ENCODE measurements at places on chromosomes 1 and 21.

DNA sequence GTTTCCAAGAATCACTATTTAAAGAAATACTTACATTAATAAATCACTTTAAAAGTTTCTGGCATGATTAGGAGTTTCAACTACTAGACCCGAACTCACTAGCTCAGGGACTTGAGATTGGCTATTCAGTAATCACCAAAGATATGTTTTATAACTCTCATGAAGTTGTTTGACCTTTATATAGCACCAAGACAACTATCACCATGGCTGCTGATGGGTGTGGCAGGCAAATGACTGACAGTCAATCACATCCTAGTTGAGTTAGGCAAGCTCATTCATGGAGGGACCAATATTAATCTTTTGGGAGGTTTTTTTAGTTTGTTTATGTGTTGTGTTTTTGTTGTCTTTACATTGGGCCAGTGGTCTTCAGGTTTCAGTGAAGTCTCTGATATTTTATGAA is 376.3 kb upstream of the C1orf87 start:
- DNase-seq = no peak

- DNase-seq = peak; percentile 34
Measured at GRCh38 chr1:214281021-214281719, at the start of gene SMYD2. Gene SMYD2 (plus strand): TSS chr1:214281159. CDS start chr1:214281255, 96 bp downstream.

- no peak for DNase-seq
Measured at GRCh38 chr1:108082001-108082400, 117.0 kb upstream of the VAV3 start.

GRCh38 chr1:185480545-185480944 is 163.5 kb upstream of the IVNS1ABP start:
- DNase-seq = no peak

- DNase-seq = no peak
Measured at GRCh38 chr1:248758352-248758751, 2.8 kb upstream of the LYPD8 start.

DNA sequence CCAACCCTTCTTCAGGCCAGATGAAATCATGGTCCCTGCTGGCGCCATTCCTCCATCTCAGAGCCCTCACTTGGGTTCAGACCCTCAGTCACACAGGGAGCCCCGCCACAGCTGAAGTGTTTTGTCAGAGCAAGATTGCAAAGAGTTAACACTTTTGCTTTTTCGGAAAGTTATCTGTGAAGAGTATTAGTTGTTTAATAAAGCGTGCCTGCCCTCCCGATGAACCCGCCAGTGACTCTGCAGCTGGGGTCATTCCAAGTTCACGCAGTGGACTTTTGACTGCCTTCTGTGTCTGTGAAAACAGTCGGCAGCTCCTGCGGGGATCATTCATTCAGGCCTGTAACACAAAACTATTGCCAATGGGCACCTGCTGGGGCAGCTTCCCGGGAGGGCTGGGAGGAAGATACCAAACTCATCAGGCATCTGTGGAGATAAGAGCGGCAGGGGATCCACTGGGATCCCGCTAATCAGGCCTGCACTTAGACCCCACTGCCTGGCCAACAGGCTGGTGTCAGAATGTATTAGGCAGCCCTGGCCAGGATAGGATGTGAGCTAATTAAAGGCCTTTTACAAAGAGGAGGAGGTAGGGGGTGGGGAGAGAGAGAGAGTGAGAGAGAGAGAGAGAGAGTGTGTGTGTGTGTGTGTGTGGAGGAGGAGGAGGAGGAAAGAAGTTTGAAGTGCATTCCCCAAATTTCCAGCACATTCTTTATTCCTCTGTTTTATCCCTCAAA is 184.5 kb downstream of the DHRS3 start:
- no peak for DNase-seq

- no peak for DNase-seq
Measured at GRCh38 chr1:184987696-184988095, 13.4 kb upstream of the NIBAN1 start.

DNA sequence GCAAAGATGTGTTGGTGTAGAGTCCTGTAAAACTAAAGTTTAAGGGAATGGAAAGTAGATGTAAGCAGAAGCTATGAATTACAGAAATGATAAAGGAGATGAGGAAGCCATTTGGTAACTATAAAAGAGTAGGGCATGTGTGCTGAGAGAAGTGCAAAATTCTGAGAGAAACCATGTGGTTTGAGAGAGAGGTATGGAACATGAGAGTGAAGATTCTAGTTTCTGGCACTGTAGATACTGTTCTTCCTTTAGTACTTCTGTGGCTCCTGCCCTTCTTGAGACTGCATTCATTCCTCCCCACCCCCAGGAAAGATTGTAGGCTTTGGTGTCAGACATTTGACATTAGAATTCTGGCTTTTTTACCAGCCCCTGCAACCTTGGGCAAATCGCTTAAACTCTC is 15.4 kb downstream of the RALGPS2 start:
- DNase-seq = no peak

DNA sequence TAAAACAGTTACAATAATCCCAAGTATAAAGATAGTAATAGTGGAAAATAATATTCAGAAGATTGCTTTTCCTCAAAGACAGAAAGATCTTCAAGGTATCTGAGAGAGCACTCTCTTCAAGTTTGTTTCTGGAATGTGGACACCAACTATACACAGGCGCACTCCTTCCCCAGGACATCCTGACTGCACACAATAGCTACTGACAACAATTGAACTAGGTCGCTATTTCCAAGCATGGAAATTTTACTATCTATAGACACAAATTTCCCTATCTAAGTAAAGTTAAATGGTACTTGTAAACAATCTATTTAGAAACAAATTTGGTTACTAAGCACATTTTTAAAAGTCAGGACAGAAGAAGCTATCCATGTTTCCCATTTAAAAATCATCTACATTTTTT is 19.1 kb downstream of the ARHGAP29 start:
- DNase-seq = no peak

GRCh38 chr1:44405031-44405797 is at the start of gene RNF220:
Gene RNF220 (plus strand): TSS chr1:44405255.
- DNase-seq = no peak

GRCh38 chr1:147785794-147786506 is 25.5 kb upstream of the GJA5 start:
- no peak for DNase-seq

DNA sequence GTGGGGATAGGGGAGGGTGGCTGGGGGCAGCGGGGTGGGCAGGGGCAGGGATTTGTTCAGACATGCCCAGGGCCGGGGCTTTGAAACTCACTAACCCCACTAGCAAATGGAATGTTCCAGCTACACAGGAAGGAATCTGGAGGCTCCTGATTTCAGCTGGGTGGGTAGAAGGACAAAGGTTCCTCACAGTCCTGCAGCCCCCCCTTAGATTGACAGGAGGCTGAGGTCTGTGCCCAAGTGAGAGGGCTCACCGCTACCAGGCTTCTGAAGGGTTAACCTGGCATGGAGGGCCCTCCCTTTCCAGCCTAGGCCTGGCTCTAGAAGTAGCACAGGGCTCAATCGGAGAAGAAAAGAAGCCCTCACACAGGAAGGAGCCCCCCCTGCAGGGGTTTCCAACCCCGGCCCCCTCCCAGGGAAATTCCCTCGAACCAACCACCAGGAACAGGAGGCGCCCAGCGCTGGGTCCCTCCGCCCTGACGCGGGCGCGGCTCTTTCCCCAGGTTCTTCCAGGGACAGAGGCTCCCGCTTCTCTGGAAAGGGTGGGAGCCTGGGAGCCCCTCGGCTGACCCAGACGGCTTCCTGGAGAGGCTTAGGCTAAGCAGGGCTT is 3.3 kb downstream of the EPHA2 start:
- DNase-seq = no peak

GRCh38 chr1:46193984-46194570 is 4.2 kb downstream of the POMGNT1 start:
- DNase-seq = no peak

GRCh38 chr1:228081578-228082213 is 812 bp upstream of the ARF1 start:
- no peak for DNase-seq

GRCh38 chr1:219862366-219862765 is 66.0 kb downstream of the SLC30A10 start:
- no peak for DNase-seq

DNA sequence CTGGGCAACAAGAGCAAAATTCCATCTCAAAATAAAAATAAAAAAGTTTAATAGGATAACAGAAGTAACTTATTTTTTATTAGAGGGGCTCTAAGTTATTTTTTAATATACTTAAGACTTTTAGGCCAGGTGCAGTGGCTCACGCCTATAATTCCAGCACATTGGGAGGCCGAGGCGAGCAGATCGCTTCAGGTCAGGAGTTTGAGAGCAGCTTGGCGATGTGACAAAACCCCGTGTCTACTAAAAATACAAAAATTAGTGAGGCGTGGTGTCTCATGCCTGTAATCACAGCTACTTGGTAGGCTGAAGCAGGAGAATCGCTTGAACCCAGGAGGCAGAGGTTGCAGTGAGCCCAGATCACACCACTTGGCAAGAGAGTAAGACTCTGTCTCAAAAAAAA is 180.5 kb upstream of the NR5A2 start:
- no peak for DNase-seq

DNA sequence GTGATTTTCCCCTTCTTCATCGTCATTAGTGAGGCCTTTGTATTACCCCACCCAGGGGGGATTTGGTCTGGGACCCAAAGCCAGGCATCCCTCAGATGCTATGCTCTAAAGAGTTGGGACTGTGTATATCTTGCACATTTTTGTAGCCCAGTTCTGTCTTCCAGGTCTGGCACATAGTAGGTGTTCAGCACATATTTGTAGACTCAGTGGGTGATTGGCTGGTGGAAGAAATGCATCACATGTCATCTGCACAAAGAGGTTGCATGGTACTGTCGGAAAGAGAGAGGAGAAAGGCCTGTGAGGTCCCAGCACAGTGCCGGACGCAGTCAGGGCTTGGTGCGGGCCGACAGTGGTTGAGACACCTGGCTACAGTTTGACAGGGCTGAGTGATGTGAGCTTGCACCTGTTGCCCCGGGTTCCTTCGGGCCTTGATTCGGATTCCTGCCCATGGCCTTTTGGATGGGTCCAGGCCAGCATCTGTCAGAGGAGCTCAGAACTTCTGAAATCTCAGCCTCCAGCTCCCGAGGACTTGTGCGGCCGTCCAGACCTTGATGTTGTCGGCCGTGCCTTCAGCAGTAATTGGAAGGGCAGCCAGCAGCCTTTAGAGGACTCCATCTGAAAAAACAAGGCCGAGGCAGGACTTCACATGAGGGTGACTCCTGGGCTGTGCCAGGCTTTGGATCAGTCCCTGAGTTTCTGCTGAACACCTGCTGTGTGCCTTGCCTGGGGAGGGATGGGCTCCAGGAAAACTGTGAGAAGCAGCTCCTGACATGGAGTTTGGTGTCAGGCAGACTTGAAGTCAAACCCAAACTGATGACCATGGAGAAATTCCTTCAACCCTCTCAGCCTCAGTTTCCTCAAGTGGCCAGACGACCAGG is 40.9 kb upstream of the PADI1 start:
- no peak for DNase-seq

GRCh38 chr1:23167353-23168078 is 1.1 kb downstream of the LUZP1 start:
- DNase-seq = no peak

- no peak for DNase-seq
Measured at GRCh38 chr1:10820422-10820821, 24.0 kb upstream of the CASZ1 start.

GRCh38 chr21:30986965-30987364 is 51.3 kb downstream of the KRTAP19-8 start:
- DNase-seq = no peak

GRCh38 chr1:217948741-217949140 is 317.6 kb downstream of the SPATA17 start:
- DNase-seq = no peak

DNA sequence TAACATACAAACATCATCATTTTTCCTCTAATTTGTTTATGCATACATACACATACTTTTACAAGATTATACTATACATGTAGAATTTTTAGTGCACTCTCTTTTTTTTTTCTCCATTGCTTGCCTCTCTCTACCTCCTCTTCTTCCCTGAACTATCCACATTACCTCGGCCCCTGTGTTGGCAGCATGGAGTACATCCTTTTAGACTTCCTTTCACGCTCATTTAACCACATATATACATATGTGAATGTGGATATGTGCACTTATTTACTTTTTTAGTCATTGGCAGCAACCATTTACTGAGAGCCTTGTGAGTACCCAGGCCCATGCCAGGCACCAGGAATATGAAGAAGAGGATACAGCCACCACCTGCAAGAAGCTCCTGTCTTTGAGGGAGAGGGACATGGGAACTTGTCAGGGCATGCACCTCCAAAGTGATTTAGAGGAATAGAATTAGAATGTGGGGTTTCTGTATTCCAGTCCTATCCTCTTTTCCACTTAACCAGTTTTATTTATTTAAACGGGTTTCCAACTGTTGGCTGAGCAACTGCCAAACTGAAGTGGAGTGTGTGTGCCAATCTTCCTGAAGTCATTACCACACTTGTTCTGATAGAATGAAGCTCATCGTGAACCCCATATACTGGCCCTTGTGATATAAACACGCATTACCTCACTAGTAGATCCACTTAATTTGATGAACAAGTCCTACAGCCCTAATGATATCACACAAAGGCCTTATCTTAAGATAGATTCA is 212.6 kb downstream of the TNR start:
- no peak for DNase-seq
